Stimulated activated CD8-positive, alpha-beta memory T cell treated with anti-CD3 and anti-CD28 coated beads, Interleukin-12 subunit alpha, Interleukin-12 subunit beta, amount 100 ng/mL, for 1 hour (primary cell): ENCODE measurements at places on chromosomes 2 and 18.

DNA sequence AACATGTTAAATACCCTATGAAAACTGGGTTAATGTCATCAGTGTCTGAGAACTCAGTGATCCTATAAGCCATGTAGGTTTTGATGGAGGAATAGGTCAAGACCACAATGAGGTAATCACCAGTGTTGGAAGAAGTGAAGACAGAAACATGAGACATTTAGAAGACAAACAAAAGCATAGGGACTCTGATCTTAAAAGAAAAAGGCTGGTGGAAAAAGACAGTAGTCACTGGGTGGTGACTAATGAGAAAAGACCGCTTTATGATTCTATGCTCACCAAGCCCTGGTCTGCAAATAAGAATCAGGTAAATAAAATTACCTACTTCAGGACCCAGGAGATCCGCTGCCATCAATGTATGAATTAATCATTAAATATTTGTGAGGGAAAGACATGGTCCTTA is 271.9 kb downstream of the GPD2 start:
- DNase-seq: no peak

DNA sequence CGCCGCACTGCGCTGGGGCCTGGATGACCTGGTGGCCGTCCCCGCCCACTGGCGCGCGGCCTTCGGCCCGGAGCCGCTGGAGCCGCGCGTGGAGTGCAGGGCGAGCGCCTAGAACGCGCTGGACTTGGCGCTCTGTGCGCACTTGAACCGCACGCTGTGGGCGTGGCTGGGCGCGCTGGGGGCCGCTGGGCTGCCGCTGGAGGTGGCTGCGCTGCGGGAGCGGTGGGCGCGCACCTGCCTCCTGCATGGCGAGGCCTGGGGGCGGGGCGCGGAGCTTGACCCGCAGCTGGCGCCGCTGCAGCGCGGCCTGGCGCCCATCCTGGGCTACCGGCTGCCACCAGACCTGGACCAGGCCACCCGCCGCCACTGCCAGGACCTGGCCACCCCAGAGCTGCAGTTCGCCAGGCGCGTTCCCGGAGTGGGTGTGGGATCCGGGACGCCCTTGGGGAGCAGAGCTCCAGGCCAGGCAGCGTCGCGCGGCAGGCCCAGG is 9.9 kb downstream of the AQP12B start:
- no peak for DNase-seq

GRCh38 chr18:21179590-21180220 is 62.3 kb upstream of the GREB1L start:
- peak; percentile 25 for DNase-seq

GRCh38 chr18:36903215-36903928 is 74.4 kb downstream of the KIAA1328 start:
- no peak for DNase-seq

- no peak for DNase-seq
Observed at GRCh38 chr2:68388772-68389171, 23.7 kb downstream of the PLEK start.

GRCh38 chr2:26527726-26528585 is 50.0 kb upstream of the OTOF start:
- DNase-seq: no peak

DNA sequence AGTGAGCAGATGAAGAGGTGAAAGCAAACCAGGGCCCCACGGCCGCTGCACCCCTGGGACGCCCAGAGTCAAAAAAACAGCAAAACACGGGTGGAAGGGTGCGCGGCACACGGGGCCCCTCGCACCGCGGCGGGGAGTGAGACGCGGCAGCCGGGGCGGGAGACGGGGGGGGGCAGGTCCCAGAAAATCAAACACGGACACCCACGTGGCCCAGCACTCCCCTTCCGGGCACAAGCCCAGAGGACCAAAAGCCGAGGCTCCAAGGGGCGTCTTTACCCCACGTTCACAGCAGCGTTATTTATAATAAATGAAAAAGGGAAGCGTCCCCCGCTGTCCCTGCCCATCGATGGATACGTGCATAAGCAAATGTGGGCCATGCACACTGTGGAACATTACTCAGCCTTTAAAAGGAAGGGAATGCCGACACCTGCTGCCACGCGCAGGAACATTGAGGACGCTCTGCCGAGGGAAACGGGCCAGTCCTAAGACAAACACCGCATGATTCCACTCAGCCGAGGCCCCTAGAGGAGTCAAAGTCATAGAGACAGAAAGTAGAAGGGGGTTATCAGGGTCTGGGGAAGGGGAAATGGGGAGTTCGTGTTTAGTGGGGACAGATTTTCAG is 677 bp upstream of the COPS9 start:
- no peak for DNase-seq

DNA sequence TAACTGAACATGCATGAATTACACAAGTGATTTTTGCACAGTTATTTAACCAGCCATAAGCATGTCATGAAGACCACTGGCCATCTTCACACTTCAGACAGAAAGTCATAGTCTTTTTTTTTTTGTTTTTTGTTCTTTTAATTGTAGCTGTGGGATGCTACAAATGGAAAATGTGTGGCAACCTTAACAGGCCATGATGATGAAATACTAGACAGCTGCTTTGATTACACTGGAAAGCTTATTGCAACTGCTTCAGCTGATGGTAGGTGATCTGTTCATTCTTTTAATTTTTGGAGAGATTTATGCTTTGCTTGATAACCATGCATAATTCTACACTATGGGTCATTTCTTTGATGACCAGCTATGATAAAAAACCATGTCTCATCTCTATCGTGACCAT is 35.6 kb downstream of the DAW1 start:
- DNase-seq: no peak

DNA sequence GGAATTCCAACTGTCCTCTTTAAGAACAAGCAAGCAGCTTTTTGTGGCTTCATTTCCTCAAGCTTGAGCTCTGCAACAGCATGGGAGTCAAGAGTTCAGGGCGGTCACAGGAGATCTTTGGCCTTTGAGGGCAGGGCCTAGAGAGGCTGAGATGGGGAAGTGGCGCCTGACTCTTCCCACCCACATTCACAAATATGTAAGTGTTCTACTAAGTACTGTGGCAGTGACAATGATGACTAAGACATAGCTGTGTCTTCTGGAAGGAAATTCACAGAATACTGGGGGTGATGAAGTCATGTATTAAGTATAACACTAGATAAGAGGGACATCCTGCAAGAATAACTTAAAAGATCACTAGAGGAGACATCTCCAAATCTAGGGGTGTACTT is 15.0 kb downstream of the RND3 start:
- DNase-seq: no peak

DNA sequence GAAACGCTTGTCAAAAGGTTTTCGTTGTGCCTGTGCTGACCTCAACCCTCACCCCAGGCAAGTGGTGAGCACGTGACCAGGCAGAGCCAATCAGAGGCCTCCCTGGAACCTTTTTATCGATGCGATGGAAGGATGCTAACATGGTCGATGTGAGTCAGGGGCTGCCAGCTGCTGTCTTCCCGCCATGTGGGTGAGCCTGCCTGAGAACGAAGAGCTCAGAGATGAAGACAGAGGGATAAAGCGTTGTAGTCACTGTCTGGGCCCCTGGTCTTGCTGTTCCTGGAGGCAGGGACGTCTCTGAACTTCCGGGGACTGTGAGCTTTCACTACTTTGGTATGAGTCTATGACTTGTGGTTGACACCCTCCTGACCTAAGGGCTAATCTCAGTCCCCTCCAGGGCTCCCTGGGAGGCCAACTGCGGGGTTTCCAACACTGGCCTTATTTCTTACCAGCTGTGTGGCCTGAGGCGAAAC is 18.6 kb downstream of the DNMT3A start:
- DNase-seq: peak; percentile 36

DNA sequence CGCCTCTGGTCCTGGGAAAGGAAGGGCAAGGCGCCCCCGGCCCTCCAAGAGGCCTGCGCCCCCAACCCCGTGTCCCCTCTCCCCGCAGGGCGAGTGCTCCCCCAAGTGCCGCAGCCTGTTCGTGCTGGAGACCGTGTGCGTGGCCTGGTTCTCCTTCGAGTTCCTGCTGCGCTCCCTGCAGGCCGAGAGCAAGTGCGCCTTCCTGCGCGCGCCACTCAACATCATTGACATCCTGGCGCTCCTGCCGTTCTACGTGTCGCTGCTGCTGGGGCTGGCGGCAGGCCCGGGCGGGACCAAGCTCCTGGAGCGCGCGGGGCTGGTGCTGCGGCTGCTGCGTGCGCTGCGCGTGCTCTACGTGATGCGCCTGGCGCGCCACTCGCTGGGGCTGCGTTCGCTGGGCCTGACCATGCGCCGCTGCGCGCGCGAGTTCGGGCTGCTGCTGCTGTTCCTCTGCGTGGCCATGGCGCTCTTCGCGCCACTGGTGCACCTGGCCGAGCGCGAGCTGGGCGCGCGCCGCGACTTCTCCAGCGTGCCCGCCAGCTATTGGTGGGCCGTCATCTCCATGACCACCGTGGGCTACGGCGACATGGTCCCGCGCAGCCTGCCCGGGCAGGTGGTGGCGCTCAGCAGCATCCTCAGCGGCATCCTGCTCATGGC is 52.4 kb downstream of the SLC66A2 start:
- DNase-seq: no peak

DNA sequence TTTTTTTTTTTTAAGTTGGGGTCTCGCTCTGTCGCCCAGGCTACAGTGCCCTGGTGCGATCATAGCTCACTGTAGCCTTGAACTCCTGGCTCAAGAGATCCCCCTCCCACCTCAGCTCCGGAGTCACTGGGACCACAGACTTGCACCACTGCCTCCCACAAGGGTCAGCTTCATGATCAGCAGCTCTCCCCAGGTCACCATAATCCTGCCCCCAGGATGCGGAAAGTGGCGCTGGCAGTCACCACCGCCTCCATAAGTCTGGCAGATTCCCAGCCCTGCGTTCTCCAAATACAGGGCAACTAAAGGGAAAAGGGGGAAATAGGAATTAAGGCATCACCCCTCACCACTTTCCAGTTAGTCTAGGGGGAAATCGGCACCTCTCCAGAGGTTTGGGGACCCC is 5.2 kb upstream of the ARID5A start:
- no peak for DNase-seq
